CD4-positive, alpha-beta T cell treated with Interleukin-6 for 4 hours (primary cell): ENCODE measurements at places on chromosomes 1 and 21.

GRCh38 chr1:77170687-77171086, 48.5 kb downstream of the PIGK start:
- DNase-seq = no peak

- DNase-seq = no peak
These were observed 58.4 kb downstream of the AGPAT3 start for GRCh38 chr21:43923391-43923790.

DNA sequence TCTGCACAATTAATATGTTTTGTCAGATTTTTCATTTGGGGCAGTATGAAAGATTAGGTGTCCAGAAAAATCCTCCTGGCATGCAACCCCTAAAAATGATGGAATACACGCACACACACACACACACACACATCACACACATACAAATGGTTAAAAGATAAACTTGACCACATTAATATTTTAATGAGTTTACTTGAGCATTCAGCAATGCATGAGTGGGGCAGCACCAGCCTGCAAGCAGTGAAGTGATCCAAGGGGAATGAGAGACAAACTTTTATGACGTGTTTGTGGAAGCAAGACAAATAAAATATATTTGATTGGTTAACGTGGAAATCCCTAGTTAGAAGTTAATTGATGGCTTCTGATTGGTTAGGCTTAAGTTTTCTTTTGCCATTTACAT, 29.1 kb upstream of the SOAT1 start:
- no peak for DNase-seq

DNA sequence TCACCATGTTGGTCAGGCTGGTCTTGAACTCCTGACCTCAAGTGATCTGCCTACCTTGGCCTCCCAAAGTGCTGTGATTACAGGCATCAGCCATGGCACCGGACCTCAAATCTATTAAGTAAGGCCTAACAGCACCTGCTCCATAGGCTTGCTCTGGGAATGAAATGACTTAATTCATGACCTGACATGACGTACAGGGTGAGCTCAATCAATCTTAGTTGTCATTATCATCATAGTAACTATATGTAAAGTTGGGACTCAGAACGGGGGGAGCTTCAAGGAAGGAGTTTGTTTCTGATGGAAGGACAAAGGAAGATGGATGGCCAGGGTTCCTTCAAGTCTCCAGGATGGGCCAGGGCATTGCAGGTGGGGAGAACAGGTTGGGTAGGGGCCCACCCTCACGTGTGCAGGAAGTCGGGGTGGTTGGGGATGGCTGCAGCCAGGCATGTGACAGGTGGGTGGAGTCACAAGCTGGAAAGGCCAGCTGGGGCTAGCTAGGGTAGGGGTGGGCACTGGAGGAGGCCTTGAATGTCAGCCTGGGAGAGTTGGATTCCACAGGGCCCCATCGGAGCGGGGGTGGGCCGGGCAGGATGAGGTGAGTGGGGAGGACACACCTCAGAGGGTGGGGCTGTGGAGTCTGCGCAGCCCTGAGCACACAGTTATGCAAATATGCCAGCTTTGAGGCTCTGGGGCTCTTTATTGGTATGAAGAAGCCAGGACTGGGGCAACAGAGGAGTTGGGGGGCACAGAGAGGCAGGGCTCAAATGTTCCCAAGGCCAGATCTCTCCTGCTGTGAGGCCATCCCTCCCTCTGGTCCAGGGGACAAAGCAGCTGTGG, 9.6 kb downstream of the TRIM62 start:
- no peak for DNase-seq

DNA sequence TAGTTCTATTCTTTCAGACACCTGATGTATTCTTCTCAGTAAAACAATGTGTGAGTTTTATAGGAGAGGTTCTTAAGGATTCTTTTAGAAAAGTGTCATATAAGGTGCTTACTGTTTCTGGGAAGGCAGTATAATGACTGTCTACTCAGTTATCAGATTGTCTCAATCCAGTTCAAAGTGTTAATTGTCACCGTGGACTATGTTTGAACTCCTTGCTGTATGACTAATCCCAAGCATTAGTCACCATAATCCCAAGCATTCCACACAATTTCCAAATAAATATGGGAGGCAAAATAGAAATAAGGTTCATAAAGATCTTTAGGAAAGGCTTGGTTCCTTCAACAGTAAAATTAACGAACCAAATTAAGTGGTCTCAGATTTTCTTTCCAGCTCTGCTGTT, 342.1 kb upstream of the NR5A2 start:
- DNase-seq = no peak

- no peak for DNase-seq
These were observed 404.7 kb upstream of the VAMP3 start for GRCh38 chr1:7366286-7366954.

GRCh38 chr1:162635418-162635817, 3.2 kb downstream of the DDR2 start:
- DNase-seq = no peak

- DNase-seq = no peak
These were observed 101.5 kb upstream of the ARHGEF16 start for GRCh38 chr1:3352952-3353331.

GRCh38 chr21:31489014-31489413, 145.0 kb upstream of the TIAM1 start:
- no peak for DNase-seq
